ENCODE measurements at places on chromosomes 12 and 14.

GRCh38 chr12:27861428-27862167 lies 81.6 kb upstream of the MANSC4 start:
- DNase-seq = no peak

DNA sequence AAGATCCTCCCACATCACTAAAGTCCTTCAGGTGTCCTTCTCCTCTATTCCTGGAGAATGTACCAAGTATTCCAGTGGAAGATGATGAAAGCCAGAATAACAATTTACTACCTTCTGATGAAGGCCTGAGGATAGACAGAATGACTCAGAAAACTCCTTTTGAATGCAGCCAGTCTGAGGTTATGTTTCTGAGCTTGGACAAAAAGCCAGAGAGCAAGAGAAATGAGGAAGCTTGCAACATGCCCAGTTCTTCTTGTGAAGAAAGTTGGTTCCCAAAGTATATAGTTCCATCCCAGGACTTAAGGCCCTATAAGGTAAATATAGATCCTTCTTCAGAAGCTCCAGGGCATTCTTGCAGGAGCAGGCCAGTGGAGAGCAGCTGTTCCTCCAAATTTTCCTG lies 54.6 kb upstream of the HELB start:
- DNase-seq = no peak

GRCh38 chr12:114286145-114286544 lies 119.8 kb downstream of the TBX5 start:
- no peak for DNase-seq

DNA sequence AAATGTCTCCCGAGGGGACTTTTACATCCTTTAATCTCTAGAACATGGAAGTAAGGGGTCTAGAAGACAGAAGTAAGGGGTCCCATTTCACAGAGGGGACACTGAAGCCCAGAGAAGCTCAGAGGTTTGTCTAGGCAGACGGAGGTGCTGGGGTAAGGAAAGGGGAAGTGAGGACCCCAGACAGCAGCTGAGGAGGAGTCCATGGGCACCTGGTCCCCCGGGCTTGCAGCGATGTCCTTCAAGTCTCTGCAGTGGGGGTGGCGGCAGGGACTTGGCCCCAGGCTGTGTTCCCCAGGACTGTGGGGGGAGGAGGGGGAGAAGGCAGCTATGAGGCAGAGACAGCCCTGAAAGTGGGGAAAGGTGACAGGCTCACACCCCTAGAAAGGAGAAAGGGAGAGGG lies 30.7 kb downstream of the DTX1 start:
- DNase-seq = no peak

DNA sequence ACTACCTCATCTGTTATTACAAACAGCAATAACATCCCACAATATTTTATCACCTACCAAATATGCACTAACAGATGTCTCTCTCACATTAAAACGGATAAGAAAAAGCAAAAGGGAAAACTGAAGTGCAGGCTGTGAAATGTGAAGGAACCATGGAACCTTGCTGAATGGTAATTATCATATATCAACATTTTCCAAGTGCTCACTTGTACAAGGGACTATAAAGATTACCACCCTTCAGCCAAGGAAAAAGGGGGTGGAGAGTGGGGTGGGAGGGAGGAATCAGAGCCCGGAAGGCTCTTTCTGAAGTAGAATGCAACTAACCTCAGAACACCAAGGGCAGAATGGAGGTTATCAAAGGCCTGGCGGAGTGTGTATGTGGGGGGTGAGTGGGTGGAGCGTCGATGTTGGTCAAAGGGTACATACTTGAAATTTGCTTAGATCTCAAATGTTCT lies 1.2 kb downstream of the SNX6 start:
- no peak for DNase-seq

GRCh38 chr14:99234961-99235571 lies 36.9 kb downstream of the BCL11B start:
- no peak for DNase-seq
